ENCODE measurements at places on chromosomes 12 and 14. TPM values are rescaled to one million over a fixed set of nuclear protein-coding genes. Genes with fewer than 3 reads are reported as not detected.

TCL1A gene
- total RNA-seq, result not detected

KRT73 gene
- total RNA-seq, result not detected

C12orf42 gene
- not detected for total RNA-seq

VDR gene
- total RNA-seq, result 2.4 TPM

DNA sequence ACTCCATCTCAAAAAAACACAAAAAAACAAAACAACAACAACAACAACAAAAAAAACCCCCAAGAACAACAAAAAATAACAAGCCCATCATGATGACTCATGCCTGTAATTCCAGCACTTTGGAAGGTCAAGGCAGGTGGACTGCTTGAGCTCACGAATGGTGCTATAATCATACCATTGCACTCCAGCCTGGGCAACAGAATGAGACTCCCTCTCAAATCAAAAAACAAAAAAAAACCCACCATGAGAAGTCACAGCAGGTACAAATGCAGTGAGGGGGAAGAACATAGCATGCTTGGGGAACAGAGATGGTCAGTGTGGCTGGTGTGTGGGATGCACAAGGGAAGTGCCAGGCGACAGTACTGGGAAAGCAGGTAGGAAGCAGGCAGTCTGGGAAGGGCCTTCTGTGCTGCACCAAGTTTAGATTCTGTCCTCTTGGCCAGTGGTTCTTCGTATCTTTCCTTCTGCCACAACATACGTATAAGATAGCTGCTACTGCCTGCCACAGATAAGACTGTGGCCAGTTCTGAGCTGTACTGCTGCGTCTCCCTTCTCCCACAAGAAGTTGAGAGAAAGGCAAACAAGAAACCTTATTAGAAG lies 28.0 kb downstream of the ATG14 start:
- DNase-seq, result no peak

GRCh38 chr12:106585105-106585520 lies 2.3 kb downstream of the RFX4 start:
- DNase-seq, result no peak

DNA sequence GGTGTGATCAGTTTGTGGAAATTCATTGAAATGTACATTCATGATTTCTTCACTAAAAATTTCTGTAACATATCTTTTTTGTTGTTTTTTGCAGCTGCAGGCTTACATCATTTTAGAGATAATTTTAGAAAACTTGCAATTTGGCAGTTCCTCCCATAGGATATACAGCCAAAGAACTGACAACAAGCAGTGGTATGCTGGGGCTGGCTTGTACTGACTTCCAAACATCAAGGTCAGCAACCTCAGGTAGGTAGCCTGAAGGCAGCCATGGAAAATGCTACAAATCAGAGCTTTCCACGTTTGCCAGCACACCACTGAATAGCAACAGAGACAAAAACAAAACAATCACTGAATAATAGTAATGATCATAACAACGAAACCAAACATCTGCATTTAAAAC lies 21.2 kb downstream of the TRIM9 start:
- no peak for DNase-seq

GRCh38 chr12:58633479-58633878 lies 286.8 kb downstream of the LRIG3 start:
- no peak for DNase-seq

- DNase-seq, result no peak
These were observed 1.6 kb upstream of the HDAC7 start for GRCh38 chr12:47821346-47821706.

- DNase-seq, result no peak
These were observed 73.2 kb downstream of the RIMBP2 start for GRCh38 chr12:130642856-130643255.

- no peak for DNase-seq
These were observed 646 bp downstream of the FBLN5 start for GRCh38 chr14:91946622-91947474.

Measured in NCI-H460 (cell line).